ENCODE measurements at places on chromosomes 1 and 21.

GRCh38 chr1:223135176-223135942 lies 7.7 kb downstream of the TLR5 start:
- DNase-seq = no peak

DNA sequence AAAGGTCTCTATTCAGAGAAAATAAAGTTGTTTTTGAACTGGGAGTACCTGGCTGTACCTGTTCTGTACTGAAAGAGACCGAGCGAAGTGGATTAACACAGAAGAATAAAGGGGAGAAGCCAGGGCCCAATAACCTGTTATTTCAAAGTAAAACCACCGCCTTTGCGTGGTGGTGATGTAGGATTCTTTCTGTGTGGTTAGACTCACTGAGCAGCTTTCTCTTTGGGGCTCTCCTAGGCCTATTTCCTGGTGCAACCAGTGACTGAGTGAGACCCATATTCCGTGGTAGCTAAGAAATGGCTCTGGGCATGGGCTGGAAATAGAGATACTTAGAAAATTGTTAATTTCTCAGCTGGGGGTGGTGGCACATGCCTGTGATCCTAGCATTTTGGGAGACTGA lies 99.9 kb downstream of the XCL2 start:
- DNase-seq = no peak

GRCh38 chr1:206684478-206685333 lies at the start of gene MAPKAPK2:
Gene MAPKAPK2 (plus strand): TSS chr1:206684905. CDS start chr1:206685230, 325 bp downstream.
- no peak for DNase-seq

DNA sequence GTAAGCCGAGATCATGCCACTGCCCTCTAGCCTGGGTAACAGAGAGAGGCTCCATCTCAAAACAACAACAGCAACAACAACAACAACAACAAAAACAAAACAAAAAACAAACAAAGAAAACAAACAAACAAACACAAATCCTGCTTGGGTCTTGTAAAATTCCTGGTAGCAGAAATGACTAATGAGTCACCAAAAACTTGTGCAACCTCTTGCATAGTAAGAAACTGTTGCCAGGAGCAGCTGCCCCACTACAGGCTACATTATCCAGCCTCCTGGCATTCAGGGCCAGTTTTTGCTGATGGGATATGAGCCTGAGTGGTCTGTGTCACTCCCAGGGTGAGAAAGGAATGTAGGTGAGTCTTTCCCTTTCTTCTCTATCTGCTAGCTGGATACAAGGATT lies 245.4 kb downstream of the TNR start:
- no peak for DNase-seq

DNA sequence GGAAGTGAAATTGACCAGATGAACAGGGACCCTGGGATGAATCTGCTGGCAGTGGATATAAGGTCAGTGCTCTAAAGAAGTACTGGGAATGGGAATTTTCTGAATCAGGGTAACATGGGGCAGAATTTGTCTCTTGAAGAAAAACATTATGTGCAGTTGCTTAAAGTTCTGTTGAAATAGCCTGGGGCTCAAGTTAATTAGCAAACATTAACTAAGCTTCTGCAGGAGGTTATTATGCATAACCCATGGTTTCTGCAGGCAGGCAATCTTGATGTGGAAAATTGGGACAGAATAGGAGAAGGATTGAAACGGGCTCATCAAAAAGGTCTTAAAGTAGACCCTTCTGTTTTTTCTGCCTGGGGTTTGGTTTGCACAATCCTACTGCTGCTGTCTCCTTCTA lies 14.0 kb downstream of the GSTM5 start:
- DNase-seq = no peak

- DNase-seq = no peak
These were observed 96.4 kb downstream of the UBR4 start for GRCh38 chr1:19113697-19114092.

- no peak for DNase-seq
These were observed 143.3 kb downstream of the GREM2 start for GRCh38 chr1:240468656-240469055.

- no peak for DNase-seq
These were observed 7.5 kb downstream of the KIF1B start for GRCh38 chr1:10217748-10218441.

GRCh38 chr1:237672748-237673147 lies 218.0 kb downstream of the ZP4 start:
- no peak for DNase-seq

DNA sequence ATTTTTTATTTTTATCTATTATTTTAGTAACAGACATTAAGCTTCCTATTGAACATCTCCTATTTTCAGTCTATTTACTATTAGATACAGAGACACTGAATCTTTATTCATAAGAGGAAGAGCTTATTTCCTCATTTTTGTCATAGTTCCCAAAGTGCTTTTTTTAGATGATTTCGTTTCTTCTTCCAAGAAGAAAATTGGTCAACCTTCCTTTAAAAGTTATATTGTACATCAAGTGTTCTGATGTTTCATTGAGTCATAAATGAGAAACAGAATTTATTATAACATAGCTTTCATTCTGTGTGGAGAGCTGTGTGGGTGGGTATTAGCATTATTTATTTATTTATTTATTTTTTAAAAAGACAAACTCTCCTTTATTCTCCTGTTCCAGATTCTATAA lies 50.6 kb upstream of the BACH1 start:
- DNase-seq = no peak

Data from AG04449 (cell line).